SJCRH30 (cell line): ENCODE measurements at places on chromosomes 11 and 22. TPM values are rescaled to one million over a fixed set of nuclear protein-coding genes. Genes with fewer than 3 reads are reported as not detected.

- H3K4me1 ChIP-seq = no peaks in the 10 kb centered on the region
- H3K36me3 ChIP-seq = no peaks in the 10 kb centered on the region
Measured at GRCh38 chr11:58968251-58968711, 29.0 kb downstream of the GLYATL1 start.

RNH1 gene
- total RNA-seq = 82.4 and 84.7 TPM in 2 replicates

DNA sequence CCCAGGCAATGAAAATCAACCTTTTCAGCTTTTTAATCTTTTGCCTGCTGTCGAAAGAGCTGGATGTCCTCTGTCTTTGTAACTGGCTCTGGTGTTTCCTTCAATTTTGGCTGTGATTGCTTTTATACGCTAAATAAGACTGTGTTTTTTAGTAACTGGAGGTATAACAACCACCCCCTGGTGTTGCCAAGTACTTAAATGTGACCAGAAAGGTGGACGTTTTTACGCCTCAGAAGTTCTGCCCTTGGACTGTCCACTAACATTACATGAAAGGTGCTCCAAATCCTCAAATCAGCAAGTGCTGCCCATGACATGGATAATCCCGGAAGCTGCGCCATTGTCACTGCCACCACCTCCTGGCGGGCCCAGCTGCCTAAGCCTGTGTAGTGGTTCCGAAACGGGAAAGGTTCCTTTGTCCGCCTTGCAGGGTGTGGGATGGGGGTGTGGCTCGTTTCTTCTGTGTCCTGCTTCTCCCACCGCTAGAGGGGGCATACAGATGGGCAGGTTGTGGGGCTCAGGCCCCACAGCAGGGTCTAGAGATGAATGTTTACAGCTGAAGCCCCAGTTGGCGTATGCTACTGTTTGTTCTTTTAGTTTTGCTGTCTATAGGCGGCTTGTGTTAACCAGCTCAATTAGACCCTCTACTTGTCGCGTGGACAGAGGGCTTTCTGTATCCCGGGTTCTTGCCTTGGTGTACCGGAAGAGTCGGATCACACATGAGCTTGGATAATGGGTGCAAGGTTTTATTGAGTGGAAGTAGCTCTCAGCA lies 82.2 kb upstream of the SEPTIN5 start:
- DNase-seq = peak; percentile 77
- no peaks in the 10 kb centered on the region for H3K36me3 ChIP-seq
- H3K4me1 ChIP-seq = no peaks in the 10 kb centered on the region; the same call in 1 of the 2 replicates
- no peaks in the 10 kb centered on the region for H3K27me3 ChIP-seq

DNA sequence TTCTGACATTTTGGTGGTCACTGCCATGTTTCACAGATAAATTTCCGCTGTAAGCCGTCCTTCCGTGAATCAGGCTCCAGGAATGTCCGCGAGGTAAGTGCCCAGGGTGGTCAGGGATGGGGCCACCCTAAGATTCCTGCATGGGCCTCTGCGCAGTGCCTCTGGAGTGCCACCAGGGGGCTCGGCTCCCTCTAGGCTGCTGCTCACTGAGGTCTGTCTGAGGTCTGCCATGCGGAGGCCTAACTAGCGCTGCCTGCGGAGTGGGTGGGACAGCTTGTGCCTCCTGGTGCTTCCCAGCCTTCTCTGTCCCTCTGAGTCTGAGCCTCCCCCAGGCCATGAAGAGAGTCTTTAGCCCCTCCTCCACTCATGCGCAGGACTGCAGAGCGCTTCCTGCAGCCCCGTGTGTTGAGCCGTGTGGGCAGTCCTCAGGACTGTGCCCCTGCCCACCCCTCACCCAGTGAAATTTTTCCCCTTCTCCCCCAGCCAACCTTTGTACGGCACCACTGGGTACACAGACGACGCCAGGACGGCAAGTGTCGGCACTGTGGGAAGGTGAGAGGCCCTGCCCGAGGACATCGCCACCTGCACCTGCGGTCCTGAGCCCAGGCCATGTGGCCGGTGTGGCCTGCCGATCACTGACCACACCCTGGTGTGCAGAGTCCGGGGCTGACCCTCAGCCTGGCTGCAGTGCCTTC lies 11.9 kb upstream of the MDK start:
- peak; percentile 80 for DNase-seq
- peaks cover 19% of the 10 kb centered on the region for H3K36me3 ChIP-seq
- H3K4me3 ChIP-seq = no peak overlapping the region
- H3K27ac ChIP-seq = no peak overlapping the region

OR10D3 gene
- not detected in 2 replicates for total RNA-seq

DNA sequence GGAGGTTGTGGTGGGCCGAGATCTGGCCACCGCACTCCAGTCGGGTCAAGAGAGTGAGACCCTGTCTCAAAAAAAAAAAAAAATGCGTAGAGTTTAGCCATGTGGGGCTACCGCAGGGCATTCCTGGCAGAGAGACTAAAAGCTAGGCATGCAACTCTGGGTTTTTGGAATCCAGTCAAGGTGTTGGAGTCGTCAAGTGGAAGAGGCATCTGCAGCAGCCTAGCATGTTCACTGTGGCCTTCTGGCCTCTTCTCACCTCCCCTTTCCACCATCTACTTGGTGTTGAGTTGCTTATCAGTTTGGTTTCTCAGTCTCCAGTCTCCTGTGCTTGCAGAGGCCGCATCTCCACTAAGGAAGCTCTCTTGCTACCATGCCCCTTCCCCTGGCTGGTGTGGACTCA lies 572.5 kb downstream of the NTM start:
- H3K4me3 ChIP-seq = no peak overlapping the region
- no peaks in the 10 kb centered on the region for H3K4me1 ChIP-seq
- H3K36me3 ChIP-seq = no peaks in the 10 kb centered on the region
- DNase-seq = no peak
- no peak overlapping the region for H3K27ac ChIP-seq

PARVB gene
- not detected in 2 replicates for total RNA-seq

STX3 gene
- 50.6 and 52.6 TPM in 2 replicates for total RNA-seq

DNA sequence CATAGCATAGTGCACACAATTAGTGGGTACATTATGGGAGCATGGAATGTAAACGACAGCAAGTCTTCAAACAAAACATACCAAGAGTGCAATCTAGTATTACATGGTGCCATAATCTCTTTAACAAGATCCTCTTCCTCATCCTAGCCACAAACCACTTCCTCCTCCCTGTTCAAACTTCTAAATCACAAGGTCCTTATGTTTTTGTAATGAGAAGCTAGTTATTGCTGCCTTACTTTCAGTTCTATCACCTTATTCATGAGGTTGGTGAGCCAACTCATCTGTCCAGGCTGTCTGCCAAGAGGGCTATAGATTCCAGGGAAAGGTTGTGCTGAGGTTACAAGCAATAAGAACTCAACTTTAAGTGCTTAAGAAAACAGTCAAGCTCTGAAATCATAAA lies 195.4 kb upstream of the ARHGAP20 start:
- peak; percentile 13 for DNase-seq
- no peak overlapping the region for H3K27ac ChIP-seq
- H3K36me3 ChIP-seq = no peaks in the 10 kb centered on the region
- no peaks in the 10 kb centered on the region for H3K27me3 ChIP-seq
- H3K4me1 ChIP-seq = no peaks in the 10 kb centered on the region
- no peak overlapping the region for H3K4me3 ChIP-seq

- no peak for DNase-seq
- H3K27me3 ChIP-seq = no peaks in the 10 kb centered on the region
- H3K36me3 ChIP-seq = no peaks in the 10 kb centered on the region
- no peak overlapping the region for H3K4me3 ChIP-seq
Measured at GRCh38 chr11:92770419-92770818, 199.0 kb upstream of the MTNR1B start.

DNA sequence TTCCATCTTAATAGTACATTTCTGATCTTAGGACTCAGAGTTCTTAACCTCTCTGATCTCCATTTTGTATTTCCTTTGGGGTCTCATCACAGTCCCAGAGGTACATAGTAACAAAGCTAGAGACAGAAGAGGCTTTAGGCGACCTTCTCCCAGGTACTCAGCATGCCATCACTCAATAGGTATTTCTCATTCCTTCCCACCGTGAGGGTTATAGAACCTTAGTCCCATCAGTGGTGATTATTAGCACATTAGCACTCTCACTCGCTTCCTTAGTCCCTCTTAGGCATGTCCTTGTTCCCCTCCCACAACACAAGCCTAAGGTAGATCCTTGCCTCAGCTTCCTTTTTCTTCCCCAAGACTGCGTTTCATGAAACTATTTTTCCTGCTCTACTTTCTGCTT lies 14.7 kb downstream of the SWAP70 start:
- DNase-seq = no peak
- peaks cover 3% of the 10 kb centered on the region; the same call in 1 of the 2 replicates for H3K36me3 ChIP-seq
- H3K27ac ChIP-seq = no peak overlapping the region
- H3K4me3 ChIP-seq = no peak overlapping the region
- H3K4me1 ChIP-seq = no peaks in the 10 kb centered on the region; the same call in 1 of the 2 replicates

GRCh38 chr11:34006876-34007275 lies 44.7 kb upstream of the CAPRIN1 start:
- no peak overlapping the region for H3K4me3 ChIP-seq
- no peaks in the 10 kb centered on the region for H3K36me3 ChIP-seq
- no peaks in the 10 kb centered on the region for H3K4me1 ChIP-seq
- no peaks in the 10 kb centered on the region for H3K27me3 ChIP-seq
- DNase-seq = no peak

GRCh38 chr11:111942829-111943228 lies 5.7 kb downstream of the DIXDC1 start:
- H3K4me3 ChIP-seq = no peak overlapping the region
- no peaks in the 10 kb centered on the region for H3K36me3 ChIP-seq
- H3K27ac ChIP-seq = no peak overlapping the region
- 0 out of 2 replicates have a peak, but pooled peaks cover 2% of the 10 kb centered on the region for H3K4me1 ChIP-seq
- H3K27me3 ChIP-seq = no peaks in the 10 kb centered on the region
